ENCODE measurements at places on chromosomes 7 and 10. TPM values are rescaled to one million over a fixed set of nuclear protein-coding genes. Genes with fewer than 3 reads are reported as not detected.

Gene H2BK1
- polyA plus RNA-seq: not detected

GRCh38 chr10:85545874-85546273 is 820.7 kb downstream of the GRID1 start:
- no peak for DNase-seq

Gene MTPN
- 191 TPM for polyA plus RNA-seq

GRCh38 chr7:142785841-142786250 is 15.1 kb downstream of the PRSS2 start:
- no peak for DNase-seq

Gene TRPV5
- polyA plus RNA-seq: not detected

GRCh38 chr10:28906415-28906814 is 229.1 kb downstream of the BAMBI start:
- no peak for DNase-seq

- no peak for DNase-seq
Observed at GRCh38 chr10:61933859-61934555, 32.5 kb downstream of the ARID5B start.

Gene FAM53B
- 3.9 TPM for polyA plus RNA-seq

Gene TET1
- polyA plus RNA-seq: 1.1 TPM
